ENCODE measurements at places on chromosomes 7 and 10.

DNA sequence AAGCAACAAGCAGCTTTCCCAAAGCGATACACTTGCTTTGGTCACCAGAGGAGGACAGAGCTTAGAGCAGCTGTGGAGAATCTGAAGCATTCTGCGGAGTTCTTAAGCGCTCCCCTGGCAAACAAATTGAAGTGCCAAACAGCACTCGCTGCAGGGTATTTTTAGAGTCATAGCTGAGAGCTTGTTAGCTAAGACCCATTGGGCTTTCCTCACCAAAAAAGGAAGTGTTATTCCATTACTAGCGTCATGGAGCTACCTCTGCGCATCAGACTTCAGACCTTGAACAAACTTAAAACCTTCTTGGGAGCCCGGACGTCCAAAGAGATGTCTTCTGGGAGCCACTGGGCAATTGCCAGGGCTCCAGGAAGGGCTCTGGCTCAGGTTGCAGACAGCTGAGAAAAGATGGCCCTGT lies 23.2 kb upstream of the BMPR1A start:
- no peak for DNase-seq

DNA sequence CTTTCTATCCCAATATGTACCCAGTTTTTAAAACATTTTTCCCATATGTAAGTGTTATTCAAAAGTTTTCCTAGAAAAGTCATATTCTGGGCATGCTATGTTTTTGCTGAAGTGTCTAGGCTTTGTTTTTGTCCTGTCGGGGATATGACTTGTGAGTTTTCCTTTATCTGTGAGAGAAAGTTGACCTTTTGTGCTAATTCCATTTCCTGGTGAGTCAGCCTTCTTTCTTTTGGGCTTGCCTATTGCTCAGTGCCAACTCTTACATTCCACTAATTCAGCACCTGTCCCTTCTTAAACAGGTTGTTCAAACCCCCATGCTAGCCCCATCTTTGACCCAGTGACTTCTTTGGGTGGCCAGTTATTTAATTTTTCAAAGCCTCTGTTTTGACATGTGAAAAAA lies 146.2 kb downstream of the AHR start:
- DNase-seq: no peak

DNA sequence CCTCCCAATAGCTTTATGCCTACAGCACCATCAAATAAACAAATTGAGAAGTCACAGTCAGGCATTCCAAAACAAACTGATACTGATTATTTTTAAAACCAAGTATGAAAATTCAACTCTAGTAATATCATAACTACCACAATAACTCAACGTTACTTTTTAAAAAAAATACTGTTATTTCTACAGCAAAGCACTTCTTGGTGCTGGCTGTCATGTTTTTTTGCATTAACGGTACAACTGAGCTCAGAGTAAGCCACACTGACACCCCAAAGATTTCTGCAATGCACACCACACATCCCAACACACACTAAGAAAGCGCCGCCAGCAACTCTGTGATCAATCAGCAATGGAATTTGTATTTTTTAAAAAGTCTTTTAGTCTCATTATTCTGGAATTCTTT lies 113.6 kb downstream of the RNF32 start:
- DNase-seq: no peak

DNA sequence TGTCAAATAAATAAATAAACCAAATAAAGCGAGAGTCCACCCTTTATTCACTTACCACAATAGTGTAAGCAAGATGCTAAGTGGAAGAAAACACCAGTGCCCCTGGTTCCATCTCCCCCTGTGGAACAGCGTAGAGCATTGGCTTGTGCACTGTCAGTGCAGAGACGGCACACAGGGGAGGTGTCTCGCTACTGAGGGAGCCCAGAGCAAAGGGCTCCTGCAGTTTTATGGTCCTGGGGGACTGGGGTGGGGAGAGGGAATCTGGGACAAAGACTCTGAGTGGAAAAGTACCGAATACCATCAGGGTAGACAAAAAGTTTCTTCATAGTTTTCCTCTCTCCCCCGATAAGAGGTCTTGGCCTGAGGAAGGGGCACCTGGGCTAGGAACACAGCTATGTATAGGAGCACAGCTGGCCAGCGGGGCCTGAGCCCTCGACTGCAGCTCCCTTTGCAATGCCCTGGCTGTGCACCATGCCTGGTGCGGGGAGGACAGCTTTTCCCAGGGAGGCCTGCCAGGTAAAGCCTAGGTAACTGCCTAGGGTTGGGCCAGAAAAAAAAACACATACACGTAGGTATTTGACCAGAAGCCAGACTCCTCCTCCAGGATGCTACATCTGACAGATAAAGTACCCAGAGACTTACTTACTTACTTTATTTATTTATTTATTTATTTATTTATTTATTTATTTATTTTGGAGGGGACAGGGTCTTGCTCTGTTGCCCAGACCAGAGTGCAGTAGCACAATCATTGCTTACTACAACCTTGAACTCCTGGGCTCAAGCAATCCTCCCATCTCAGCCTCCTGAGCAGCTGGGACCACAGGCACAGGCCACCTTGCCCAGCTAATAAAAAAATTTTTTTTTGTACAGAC lies 88.8 kb upstream of the KIF5B start:
- DNase-seq: no peak

- no peak for DNase-seq
Measured at GRCh38 chr10:107619139-107619538, 454.6 kb upstream of the SORCS1 start.

DNA sequence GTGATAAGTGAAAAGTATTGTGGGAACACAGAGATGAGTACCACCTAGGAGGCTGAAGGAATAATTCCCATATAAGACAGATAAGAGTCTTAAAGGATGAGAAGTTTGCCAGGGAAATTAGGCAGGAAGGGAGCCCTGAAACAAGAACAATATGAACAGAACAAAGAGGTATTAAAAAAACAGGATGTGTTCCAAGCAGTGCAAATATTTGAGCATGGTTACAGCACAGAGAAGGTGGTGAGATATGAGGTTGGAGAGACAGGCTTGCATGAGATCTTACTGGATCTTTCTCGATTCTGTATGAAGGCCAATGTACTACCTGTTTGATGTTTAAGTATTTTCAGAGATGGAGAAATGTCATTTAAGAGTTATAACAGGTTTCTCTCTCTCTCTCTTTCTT lies 20.3 kb downstream of the TAC1 start:
- DNase-seq: no peak

DNA sequence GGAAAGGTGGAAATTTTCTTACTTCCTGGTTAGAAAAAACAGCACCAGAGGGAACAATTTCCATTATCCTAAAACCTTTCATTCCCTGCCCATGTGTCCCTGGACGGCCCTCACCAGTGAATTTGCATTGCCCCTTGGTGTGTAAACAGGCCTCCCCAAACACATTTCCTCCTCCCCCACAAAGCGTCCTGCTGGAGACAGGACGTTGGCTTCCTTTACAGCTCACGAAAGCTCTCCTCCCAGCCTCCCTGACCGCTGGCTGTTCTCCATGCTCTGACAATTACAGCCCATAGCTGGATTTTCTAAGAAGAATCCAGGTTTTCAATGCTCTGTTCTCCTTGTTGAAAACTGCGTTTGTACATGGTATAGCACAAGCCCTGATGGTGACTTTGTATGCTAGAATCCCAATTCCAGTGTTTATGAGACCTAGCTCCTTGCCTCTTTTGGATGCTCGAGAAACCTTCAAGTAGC lies 724.2 kb upstream of the CELF2 start:
- DNase-seq: no peak

- DNase-seq: no peak
Measured at GRCh38 chr10:30227481-30227880, 121.6 kb downstream of the MTPAP start.

DNA sequence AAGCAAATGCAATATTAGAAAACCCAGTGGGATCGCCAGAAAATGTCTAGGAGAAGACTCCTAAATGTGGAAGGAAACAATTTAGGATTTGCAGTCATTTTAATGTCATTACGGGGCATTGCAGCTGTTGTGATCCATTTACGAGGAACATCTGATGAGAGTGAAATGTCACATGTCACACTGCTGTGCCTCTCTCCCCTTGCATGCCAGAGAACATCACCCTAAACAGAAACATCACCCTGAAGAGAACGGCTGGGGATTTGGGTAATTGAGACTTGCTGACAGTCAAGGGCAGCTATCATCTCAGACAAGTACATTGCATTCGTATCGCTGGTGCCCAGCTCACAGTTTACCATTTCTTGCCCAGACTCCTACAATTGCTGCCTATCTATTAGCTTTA lies 785.7 kb upstream of the POM121L12 start:
- DNase-seq: no peak

GRCh38 chr7:111992601-111993000 lies 213.6 kb downstream of the DOCK4 start:
- no peak for DNase-seq

DNA sequence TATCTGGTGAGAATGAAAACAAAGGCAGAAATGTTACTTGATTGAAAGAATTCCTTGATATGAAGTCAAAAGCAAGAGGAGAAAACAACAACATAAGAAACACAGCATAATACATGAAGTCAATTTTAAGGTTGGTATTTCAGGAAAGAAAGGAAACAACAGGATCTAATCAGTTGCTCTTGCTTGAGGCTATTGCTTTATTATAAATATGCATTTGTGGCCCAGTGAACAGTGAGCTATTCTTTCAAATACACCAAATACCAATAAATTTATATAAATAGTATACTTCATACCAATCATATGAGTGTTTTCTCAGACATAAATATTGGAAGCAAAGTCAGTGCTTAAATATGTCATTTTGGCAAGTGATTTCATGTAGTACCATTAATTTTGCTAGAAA lies 806.6 kb downstream of the NXPH1 start:
- no peak for DNase-seq

- DNase-seq: no peak
Measured at GRCh38 chr10:104387130-104387888, 33.7 kb downstream of the CFAP58 start.

- no peak for DNase-seq
Measured at GRCh38 chr10:17464545-17464944, 10.2 kb upstream of the ST8SIA6 start.

DNA sequence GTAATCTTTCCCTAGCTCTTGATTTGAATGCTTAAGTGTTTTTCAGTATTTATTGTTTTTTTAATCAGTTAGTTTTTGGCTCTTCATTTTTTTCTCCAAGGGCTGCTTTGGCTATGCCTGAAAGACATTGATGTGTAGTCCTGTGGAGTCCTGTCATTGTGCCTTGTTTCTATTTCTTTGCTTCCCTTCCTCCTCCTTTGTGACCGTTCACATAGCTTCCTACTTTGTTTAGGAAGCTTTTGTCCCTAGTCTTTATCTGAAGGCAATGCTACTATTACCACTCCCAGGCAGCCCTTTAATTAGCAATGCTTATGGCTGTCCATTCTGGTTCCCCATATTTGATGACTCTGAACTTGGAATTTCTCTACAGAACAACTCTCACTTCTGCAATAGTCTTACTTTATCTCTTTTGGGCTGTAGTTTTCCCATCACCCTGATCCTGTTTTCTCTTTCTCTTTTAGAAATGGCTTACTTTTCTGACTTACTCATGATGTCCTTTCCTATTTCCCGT lies 39.9 kb downstream of the ADCYAP1R1 start:
- no peak for DNase-seq

- DNase-seq: no peak
Measured at GRCh38 chr7:38318803-38319416, 45.5 kb upstream of the TARP start.

DNA sequence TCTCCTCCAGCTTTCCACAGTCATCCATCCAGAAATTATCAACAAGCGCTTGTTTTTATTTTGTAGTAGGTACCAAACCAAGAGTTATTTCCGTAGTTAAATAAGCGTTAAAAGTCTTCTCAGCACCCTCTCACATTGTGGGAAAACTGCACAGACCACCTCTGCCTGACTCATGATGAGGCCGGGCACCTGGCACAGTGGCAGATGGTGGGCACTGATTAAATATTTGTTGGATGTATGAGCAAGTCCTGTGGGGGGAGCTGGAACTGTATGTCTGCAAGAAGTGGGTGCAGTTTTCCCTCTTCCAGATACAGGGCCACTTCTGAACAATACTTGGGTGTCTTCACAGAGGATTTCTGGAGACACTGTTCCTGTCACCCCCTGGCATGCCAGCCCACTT lies 5.3 kb upstream of the REPIN1 start:
- DNase-seq: no peak

DNA sequence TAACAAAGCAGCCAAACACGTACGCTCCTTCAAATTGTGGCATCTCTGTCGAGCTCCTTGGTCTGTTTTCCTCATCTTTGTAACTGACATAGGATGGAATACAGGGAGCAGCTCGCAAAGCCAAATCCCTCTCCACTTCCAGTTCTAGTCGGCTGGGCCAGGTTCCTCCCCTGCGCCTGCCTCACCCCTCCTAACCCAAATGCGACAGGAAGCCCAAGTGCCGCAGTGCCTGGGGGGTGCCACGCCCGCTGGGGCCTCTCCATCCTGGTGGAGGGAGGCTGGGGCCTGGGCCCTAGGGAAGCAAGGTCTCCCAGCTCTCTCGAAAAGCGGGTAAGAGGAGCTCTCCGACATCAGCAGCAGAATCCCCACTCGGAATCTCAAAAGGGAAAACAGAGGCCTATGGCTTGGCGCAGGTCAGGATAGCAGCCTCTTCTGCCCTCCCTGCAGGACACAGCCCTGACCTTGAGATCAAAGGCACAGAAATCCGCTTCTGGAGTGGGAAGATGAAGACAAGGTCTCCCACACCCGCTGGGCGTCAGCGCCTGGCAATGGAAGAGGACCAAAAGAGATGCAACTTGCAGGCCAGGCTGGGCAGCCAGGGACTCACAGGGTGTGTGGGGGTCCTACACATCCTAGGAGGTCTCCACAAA lies 165.8 kb downstream of the NRF1 start:
- DNase-seq: no peak
